ENCODE measurements at places on chromosomes 7 and 10.

DNA sequence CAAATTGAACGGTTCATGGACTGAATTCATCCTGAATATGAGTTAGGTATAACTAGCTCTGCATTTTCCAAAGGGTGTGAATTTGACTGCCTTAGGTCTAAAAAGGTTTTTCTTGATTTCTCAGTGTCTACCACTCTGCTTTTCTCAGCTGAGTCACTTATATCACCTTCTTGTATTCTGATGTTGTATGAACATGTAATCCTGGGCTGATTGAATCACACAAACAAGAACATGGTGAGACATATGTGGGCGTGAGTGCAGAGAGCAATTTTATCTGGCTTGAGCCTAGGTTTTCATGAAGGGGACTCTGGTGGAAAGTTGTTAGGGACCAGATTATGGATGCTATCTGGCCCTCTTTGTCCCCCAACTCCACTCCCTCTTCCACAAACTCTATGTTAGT lies 239.8 kb downstream of the SUGCT start:
- DNase-seq: no peak

DNA sequence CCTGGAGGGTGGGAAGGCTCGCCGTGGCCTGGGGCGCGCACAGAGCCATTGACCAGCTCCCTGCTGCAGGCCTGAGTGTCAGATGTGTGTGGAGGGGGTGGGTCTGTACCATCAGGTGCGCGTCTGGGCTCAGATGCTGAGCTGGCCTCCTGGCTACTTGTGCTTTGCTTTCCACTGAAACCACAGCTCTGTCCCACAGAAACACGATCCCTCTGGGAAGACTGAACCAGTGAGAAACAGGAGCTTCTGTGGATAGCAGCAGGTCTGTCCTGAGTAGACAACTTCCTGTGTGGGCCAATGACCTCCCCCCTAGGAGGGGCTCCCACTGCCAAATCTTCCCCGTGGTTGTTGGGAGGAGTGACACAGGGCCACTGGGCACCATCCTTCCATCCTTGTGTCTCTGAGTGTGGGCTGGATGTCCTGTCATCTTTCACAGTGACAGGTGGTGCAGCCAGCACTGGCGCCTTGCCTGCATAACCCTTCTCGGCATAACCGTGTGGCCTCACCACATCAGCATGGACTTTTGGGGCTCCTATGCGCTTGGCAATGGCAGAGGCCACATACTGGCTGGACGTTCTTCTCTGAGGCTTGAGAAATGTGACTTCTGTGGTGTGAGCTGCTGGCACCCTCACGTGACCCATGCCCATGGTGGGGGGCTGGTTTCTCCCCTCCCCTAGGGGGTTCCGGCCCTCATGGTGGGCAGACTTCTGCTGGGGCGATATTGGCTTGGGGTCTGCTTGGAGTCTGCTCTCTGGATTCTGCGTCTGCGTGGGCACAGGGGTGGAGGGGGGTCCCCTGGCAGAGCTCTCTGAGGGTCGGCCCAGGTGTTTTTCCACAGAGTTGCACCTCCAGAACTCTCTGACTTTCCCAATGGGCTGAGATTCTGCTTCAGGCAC lies 245.5 kb upstream of the GRB10 start:
- DNase-seq: no peak

- no peak for DNase-seq
These were observed 61.5 kb upstream of the ELMO1 start for GRCh38 chr7:37510043-37510634.

GRCh38 chr10:129785536-129785981 lies 178.5 kb downstream of the EBF3 start:
- no peak for DNase-seq

DNA sequence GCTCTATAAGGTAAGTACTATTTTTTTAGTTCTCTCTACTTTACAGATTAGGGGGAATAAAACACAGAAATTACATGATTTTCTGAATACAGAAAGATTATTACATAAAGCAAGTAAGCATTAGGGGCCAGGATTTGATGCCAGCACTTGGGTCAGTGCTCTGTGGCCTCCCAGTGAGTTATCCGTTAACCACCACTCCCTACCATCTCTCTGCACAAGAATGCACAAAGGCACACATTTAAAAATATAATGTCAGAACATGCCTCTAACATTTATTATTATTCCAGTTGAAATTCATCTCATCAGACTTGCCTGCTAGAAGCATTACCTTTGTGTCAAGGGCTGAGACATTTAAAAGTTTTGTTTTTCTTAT lies 59.0 kb downstream of the MET start:
- DNase-seq: peak; percentile 28

DNA sequence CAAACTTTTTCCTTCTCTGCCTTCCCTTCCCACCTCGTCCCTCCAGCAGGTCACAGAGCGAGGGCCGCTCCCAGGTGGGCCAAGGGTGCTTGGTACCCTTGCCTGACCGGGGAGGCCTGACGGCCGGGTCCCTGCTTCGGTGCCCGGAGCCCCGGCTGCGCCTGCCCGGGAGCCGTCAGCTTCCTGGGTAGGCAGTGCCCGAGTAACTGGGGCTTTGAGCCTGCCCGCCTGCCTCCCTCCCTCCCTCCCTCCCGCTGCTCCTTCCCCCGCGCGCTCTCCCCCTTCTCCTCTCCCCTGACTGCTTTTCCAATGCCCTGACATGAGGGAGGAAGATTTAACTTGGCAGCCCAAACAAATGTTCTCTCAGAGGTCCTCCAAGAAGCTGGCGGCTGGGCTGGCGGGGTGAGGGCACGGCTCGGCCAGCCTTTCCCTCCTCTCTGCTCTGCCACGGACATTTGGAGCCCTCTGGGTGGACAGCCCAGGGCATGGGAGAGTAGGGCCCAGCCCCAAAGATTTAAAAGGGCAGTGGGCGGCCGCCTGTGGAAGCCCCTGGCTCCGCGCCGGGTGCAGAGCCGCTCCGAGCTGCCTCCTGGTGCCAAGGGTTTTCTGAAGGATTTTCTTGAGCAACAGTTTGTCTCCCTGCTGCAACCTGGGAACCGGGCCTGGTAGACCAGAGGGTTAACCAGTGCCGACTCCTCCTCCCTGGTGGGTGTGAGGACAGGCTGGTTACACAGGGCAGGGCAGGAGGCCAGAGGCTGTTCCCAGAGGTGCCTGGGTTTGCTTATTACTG lies 2.0 kb downstream of the ZMIZ1 start:
- DNase-seq: peak; percentile 92

- DNase-seq: no peak
These were observed 105.0 kb downstream of the EPC1 start for GRCh38 chr10:32241946-32242345.

GRCh38 chr7:26531926-26532325 lies 240.3 kb downstream of the SNX10 start:
- no peak for DNase-seq

- no peak for DNase-seq
These were observed 186.2 kb downstream of the CXCL12 start for GRCh38 chr10:44198780-44199097.

DNA sequence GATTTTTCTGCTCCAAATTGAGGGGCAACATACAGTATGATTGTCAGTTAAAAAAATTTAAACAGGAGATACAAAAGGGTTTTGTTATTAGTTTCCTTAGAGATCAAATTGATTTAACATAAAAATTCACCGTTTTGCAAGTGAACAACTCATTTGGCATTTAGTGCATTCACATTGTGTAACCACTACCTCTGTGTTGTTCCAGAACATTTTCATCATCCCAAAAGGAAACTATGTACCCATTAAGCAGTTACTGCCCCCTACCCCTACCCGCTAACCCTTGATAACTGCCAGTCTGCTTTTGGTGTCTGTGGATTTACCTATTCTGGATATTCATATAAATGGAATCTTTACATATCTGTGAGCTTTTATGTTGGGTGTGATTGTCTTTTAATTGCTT lies 3.1 kb downstream of the ZRANB1 start:
- no peak for DNase-seq

DNA sequence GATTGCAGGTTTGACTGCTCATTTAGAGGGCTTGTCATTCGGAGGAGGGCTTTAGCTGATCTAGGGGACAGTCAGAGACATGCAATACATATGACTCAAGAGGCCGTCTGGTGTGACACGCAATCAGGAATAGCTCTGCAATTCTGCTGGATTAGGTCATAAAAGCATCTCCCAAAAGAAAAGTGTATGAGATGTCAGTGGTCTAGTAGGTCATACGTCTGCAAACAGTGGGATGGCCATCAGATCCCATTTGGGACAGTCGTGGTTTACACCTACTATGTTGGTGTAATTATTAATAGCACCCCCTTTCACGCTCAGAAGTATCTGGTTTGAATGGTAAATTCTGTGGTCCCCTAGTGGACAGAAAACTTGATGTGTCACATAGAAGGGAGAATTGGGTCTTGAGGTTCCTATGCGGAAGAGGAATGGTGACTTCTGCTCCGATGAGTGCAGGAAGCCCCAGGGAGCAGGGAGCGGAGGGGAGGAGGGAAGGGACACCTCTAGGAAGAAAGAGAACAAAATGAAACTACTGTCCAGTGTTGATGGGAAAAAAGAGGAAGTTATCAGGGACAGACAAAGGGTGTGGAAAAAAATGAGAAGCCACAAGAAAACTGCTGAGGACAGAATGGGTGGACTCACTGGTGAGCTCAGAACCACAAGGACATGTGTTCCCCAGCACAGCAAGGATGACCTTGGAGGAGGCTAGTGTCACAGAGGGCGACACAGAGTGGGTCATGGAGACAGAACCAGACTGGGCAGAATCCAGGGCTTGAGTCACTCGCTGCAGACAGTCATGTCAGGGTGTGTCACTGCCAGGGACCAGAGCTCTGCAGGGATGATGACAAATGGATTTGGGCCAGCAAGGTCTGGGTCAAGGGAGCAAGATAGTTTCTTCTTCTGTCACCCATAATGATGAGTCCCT lies 59.9 kb downstream of the MAP3K8 start:
- DNase-seq: peak; percentile 55

- DNase-seq: no peak
These were observed 114.5 kb downstream of the TMEM130 start for GRCh38 chr7:98755138-98755898.

DNA sequence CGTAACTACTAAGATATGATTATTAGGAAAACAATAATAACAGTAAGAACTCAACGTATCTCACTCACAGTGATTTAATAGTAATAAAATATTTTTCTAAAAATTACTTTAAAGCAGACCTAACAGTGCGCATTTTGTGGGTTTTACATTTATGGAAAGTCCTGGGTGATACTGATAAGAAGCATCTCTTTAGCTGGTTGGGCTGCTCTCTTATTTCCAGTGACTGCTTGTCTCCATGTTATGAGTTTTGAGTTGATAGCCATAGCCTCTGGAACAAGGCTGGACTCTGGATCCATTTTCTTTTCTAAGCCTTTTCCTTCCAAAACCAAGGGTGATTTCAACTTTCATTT lies 29.5 kb upstream of the INHBA start:
- no peak for DNase-seq

DNA sequence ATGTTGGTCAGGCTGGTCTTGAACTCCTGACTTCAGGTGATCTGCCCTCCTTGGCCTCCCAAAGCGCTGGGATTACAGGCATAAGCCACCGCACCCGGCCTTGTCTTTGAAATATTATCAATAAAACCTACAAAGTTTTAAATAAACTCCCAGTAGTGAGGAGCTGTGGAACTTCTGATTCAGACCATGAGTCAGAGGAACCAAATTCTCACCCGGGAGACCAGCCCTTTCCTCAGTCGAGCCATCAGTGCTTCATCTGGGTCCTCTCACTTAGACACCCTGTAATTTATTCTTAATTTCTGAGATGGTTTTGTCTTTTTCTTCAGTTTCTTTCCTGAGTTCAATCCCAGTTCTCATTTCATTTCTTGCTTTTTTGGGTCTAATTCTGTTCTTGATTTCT lies 68.6 kb downstream of the DYNC2I1 start:
- no peak for DNase-seq

DNA sequence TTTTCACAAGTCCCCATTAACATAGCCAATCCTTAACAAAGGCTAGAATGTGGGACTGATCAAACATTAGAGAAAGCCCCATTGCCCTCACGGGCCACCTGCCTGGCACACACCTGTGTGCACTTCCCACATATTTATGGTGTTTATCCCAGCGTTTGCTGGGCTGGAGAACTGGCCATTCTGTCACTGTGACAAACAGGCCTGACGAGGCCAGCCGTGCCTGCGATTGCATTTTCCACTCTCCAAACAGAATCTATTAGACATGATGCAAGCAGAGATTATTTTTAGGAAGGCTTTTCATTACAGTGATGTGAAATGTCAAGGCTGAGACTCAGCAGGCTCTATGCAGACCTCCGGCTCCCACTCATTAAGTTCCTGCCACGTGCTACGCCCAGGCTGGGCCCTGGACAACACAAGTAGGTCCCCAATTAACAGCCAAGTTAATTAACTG lies 20.4 kb downstream of the PTPRN2 start:
- DNase-seq: no peak

DNA sequence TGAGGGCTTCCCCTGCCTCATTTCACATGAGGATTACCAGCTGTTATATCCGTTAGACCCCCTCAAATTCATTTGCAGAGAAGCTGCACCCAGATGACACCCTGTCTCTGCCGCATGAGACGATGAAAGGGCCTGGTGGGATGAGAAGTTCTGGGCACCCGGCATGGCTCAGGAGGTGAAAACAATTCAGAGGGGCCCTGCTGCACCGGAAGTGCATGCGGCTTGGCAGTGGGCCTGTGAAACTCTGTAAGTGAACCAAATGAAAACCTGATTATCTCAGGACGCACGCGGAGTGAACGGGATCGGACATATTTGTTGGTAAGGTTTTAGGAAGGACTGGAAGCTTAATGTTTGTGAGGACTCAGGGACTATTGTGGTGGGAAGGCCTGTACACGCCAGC lies 511.2 kb downstream of the TCERG1L start:
- DNase-seq: no peak

GRCh38 chr10:100658269-100658668 lies 87.1 kb upstream of the PAX2 start:
- no peak for DNase-seq

DNA sequence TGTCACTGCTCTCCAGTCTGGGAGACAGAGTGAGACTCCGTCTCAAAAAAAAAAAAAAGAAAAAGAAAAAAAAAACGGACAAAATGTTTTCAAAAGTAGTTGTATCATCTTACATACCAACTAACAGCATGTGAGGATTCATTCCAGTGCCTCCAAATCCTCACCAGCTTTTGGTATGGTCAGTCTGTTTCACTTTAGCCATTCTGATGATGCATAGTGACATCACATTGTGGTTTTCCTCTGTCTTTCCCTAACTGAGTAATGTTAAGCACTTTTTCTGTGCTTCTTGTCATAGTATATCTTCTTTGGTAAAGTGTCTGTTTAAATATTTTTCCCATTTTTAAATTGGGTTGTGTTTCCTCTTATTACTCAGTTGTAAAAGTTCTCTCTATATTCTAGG lies 251.4 kb upstream of the CTBP2 start:
- DNase-seq: no peak

Data from right lobe of liver (tissue), 6 donors.